ENCODE measurements at places on chromosomes 3 and 15.
A peak's percentile ranks its signal among the peaks of the same experiment; 100 is the strongest.

- DNase-seq, result no peak
Measured at GRCh38 chr3:13401149-13401548, 19.0 kb downstream of the NUP210 start.

- no peak for DNase-seq
Measured at GRCh38 chr15:62109982-62110851, 43.4 kb downstream of the C2CD4A start.

DNA sequence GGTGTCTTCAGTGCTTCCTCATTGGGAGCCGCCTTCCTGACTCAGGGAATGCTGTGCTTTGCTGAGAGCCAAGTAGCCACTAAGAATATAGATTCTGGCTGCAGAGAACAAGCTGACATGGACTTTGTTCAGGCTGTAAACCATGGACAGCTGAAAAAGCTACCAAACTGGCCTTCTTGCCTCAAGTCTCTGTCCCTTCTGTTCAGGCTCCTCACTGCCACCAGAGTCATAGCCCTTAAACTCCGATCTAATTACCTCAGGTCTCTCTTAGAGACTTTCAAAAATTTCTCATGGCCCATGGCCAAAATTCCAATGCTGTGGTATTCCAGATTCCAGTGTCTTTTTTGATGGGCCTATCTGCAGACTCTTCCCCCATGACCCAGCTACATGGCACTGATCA, 19.4 kb upstream of the PTX3 start:
- DNase-seq, result no peak

- no peak for DNase-seq
Measured at GRCh38 chr15:85871545-85871944, 76.8 kb upstream of the KLHL25 start.

GRCh38 chr3:79085171-79085570, 682.6 kb downstream of the ROBO1 start:
- DNase-seq, result peak; percentile 7

- DNase-seq, result no peak
Measured at GRCh38 chr3:117719316-117719926, 1009.8 kb downstream of the TUSC7 start.

DNA sequence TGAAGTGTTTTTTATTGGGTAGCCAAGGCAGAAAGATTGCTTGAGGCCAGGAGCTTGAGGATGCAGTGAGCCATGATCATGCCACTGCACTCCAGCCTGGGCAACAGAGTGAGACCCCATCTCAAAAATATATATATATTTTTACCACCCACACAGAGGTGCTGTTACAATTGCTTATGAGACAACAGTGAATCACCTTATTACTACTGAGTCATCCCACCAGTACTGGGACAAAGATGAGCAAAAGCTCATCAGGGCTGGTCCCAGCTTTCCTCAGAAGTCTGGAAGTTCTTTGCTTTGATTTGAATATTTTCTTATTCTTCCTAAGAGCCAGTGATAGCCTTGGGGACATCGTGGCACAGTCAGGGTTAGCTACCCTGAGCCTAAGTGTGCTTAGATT, 207.7 kb downstream of the SOX2 start:
- DNase-seq, result no peak

DNA sequence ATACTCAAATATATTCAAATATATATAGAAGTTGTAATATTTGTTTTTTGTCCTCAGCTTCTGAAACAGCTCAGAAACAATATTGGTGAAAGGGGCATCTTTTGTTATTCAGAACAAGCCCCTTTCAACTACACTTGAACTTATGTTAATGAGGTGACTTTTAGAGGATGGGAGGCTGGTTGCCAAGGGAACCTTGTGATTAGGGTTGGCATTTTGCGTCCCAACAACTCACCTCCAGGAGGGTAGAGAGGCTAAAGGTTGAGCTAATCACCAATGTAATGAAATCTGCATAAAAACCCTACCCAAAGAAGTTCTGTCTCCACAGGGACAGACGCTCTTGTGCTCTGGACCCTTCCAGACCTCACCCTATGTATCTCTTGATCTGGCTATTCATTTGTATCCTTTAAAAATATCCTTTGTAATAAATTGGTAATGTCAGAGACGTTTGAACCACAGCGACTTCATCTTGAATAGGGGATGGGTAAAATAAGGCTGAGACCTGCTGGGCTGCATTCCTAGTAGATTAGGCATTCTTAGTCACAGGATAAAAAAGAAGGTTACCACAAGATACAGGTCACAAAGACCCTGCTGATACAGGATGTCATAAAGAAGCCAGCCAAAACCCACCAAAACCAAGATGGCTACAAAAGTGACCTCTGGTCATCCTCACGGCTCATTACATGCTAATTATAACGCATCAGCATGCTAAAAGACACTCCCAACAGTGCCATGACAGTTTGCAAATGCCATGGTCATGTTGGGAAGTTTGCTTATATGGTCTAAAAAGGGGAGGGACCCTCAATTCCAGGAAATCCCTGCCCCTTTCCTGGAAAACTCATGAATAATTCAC, 111.1 kb downstream of the FMN1 start:
- no peak for DNase-seq

DNA sequence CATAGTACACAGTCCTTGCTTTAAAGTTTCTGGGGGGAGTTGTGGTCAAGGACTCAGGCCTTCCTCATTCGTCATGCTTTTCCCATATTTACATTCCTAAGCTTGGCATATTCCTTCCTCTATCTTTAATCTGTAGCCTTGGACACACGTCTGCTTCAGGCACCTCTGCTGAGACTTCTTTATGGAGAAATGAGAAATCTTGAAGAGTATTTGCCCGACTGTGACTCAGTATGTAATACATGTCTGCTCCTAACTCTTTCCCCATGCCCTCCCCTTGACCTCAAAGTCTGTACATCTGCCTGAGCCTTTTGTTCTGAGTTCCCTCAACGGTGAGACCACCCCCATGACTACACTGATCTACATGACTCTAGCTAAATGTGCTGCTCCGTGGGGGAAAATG, 246.1 kb downstream of the SI start:
- DNase-seq, result no peak

- no peak for DNase-seq
Measured at GRCh38 chr15:63491116-63491827, 13.1 kb upstream of the USP3 start.

GRCh38 chr3:114451561-114452018, 157.8 kb downstream of the TIGIT start:
- DNase-seq, result no peak

DNA sequence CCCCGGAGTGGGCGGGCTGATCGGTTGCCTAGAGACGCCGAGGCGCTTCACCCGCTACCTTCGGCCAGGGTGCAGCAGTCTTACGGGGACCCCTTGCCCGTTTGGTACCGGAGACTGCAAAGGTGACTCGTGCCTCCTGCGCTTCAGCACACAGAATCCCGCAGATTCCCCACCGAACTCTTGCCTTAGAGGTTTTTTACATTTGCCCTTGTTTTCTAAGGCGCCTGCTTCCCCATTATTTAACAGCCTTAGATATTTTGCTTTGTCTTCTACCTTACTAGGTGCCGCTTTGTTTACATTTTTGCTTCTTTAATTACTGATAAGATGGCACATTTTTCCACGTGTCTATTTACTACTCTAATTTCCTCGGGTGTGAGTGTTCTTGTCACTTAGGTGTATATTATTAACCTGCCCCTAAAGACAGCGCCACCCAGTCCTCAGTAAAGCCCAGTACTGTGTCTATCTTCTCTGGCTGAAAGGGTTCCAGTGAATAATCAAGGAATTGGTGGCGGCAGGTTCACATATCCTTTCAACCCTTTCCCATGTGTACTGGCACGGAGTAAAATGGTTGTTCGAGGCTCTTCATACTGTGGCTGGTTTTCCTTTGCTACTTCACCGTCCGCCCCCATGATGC, 573 bp upstream of the CEP152 start:
- DNase-seq, result no peak

GRCh38 chr15:44501768-44502366, 35.1 kb upstream of the EIF3J start:
- DNase-seq, result peak; percentile 24

DNA sequence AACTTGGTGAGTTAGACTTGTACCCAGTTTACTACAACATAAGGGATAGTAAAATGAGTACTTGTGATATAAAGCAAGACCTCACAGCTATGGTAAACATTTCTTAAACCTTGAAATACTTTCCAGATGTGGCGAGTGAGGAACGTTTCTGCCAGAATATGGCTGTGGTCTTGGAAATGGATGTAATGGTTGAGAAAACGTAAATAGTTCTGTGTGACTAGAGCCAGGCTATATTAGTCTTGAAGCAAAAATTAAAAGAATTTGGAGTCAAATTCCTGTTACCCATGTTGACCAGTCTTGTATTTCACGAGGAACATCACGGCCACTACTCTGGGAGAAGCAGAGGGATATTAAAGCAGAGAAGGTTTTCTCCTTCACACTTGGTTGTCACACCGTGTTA, 15.3 kb downstream of the OR4F15 start:
- DNase-seq, result peak; percentile 76

DNA sequence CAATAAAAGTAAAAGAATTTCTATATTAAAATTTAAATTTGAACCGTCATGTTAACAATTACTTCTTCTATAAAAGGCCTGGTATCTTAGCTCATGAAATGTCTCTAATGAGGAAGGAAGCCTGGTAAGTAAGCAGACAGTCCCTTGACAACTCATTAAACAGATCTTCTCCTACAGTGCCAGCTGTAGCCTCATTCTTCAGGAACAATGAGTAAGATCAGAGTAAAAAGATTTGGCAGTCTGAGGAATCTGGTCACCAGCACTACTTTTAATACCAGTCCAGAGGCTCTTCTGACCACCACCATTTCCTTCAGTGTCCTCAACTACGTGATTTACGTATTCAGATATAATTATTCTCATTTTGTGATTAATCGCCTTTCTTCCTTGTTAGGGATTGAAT, 955.0 kb upstream of the ALCAM start:
- no peak for DNase-seq

DNA sequence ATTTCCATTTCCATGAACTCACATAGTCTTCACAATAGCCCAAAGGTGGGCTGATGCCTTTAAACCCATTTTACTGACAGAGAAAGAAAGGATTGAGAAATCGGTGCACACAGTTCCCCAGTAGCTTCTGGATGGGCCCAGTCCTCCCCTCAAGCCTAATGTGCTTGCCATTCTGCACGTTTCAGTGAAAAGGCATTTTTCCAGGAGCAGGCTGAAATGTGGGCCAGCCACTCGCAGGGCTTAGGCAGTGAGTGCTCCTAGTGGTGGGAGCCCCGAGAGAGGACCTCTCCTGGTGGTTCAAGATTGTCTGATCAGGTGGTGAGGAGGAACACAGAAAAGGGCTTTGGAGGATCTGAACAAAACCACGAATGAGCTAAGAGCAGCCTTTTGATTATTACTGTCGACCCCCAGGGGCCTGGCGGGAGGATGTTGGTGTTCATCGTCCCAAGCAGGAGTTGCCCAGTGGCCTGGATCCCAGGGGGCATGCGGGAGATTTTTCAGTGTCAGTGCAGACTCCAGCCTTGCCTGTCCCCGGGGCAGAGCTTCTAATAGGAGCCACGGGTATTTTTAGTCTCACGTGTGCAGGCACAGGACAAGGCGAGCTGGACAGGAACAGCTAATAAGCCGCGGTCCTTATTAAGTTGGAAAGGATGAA, 8.7 kb upstream of the KY start:
- DNase-seq, result no peak

DNA sequence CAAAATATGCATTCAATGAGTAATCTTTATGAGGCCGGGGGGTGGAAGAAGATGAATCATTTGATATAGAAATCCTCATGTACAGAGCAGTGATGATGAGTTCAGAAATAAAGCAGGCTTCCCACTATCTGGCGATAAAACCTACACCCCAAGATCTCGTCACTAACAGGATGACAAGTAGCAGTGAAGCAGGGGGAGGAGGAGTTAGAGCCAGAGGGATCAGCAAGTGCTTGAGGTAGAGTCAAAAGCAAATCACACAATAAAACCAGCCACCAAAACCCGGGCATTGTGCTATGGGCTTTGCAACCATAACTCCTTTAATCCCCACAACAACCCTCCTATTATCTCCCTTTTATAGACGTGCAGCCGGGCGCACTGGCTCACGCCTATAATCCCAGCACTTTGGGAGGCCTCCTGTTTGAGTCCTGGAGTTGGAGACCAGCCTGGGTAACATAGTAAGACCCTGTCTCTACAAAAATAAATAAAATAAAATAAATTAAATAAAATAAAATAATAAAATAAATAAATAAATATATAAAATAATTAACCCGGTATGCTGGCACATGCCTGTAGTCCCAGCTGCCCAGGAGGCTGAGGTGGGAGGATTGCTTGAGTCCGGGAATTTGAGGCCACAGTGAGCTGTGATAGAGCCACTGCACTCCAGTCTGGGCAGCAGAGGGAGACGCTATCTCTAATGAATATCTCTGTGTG, 53.0 kb downstream of the STARD5 start:
- DNase-seq, result no peak

- DNase-seq, result no peak
Measured at GRCh38 chr15:52290329-52290728, 5.3 kb downstream of the MYO5C start.

GRCh38 chr3:197847866-197848401, 56.9 kb downstream of the LRCH3 start:
- no peak for DNase-seq

GRCh38 chr15:60591496-60592370, 112.8 kb upstream of the ICE2 start:
- DNase-seq, result no peak

GRCh38 chr15:79811406-79812405, 85.1 kb downstream of the MTHFS start:
- DNase-seq, result peak; percentile 2

DNA sequence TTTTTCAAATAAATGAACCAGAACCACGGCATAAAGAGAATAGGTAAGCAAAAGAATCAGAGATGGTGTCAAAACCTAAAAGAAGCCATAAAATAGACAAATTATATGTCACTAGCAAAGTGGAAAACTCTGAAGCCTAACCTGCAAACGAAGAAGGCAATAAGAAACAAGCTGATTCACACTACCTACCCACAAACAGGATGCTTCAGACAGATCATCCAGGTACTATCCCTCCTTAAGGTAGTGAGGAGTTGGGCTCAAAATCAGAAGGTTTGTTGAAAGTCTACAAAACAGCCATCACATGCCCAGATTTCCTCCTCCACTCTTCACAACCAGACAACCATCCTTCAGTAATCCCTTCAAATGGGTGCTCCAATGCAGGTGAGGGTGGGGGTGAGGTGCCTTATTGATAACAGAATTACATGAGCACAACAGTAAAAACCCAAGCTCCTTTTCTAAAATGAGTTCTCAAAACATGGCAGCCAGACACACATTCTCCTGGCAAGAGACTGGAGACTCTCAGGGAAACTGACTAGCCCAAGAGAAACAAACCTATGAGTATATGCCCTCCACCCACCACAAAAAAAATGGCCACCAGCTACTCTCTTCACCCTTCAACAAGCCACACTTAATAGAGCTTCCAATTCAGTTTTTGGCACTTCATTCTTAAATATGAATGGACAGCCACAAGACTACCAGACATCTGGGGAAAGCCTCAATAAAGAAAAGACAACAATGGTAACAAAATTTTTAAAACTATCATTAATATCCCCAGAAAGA, 6.4 kb downstream of the KPNA1 start:
- DNase-seq, result no peak

All from AG04450 (cell line).